ENCODE measurements at places on chromosomes 11 and 22. TPM values are rescaled to one million over a fixed set of nuclear protein-coding genes. Genes with fewer than 3 reads are reported as not detected.

DNA sequence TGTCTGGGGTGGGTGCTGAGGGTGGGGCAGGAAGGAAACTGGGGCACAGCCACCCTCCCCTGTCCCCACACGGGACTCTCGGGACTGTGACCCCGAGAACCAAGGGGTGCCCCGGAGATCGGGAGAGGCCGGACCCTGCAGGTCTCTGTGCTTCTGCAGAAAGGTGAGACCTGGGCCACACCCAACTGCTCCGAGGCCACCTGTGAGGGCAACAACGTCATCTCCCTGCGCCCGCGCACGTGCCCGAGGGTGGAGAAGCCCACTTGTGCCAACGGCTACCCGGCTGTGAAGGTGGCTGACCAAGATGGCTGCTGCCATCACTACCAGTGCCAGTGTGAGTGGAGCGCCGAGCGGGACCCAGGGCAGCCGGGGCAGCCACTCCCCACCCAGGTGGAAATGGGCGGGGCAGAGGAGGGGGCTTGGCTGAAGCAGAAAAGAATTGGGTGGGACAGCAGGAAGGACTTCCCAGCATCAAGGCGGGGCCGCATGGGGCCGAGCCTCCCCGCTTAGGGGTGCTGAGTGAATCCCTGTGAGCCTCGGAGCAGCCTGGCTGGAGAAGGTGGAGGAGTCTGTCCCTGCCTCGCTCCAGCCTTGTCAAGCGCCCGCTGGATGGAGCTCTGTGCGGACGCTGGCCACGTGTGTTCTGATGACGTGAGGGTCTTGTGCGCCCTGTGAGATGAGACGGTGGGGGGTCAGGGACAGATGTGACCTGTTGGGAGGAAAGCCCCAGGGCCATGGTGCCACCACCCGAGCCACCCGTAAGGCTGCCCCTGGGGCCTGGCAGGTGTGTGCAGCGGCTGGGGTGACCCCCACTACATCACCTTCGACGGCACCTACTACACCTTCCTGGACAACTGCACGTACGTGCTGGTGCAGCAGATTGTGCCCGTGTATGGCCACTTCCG lies 29.3 kb upstream of the MUC5B start:
- DNase-seq: no peak

- no peak for DNase-seq
These were observed 492.1 kb downstream of the SOX6 start for GRCh38 chr11:15864026-15864805.

DNA sequence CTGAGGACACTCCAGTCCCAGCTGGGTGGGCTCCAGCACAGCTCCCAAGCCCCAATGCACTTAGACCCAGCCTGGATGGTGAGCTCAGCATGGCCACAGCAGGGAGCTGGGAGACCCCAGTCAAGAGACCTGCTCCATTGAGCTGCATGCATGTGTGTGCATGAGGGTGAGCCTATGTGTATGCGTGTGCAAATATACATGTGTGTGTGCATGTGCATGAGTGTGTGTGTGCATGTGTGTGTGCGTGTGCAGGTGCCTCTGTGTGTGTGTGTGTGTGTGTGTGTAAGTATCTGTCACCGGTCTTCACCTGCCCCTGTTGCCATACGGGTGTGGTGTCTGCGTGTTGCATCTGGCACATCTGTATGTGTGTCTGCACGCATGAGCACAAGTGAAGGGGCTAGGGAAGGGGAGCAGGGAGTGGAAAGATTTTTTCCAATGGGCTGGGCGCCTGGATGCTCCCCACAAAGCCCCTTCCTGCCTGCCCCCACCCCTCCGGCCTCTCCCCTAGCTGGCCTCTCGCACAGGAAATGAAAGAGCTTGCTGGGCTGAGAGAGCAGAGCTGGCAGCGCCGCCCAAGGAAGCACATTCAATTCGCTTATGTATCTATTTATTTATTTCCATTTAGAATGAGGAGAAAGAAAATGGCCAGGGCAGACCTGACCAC lies 4.1 kb downstream of the TSPAN32 start:
- DNase-seq: no peak

DNA sequence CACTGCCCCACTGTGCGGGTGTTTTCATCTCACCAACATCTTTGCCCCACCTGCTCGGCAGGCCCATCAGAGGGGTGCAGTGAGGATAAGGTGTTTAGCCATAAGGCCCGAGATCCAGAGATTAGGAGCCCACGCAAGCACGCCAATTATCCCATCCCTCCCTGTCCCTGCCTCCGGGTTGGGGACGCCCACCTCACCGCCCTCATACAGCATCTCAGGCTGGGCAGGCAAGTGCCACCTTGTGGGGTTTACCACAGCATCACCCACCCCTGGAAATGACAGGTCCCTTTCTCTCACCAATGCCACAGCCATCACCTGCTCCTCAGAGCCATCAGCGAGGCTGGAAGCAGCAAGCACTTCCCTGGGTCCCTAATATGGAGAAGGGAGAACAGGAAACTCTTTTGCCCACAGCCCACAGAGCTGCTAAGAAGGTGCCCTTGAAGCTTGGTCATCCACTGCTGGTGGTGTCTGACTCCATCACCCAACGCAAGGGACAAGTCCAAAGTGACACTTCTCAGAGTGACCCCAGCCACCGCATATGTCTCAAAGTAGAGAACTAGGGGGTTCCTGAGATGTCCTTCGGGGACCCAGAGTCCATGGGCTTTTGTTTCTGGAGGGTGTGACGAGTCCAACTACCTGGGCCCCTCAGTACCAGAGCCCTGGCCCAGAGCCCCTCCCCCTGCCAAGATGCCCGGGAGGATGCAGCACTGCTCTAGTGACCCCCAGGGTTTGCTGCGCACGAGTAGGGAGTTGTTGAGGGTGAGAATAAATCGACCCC lies 15.8 kb downstream of the VPS37C start:
- no peak for DNase-seq

DNA sequence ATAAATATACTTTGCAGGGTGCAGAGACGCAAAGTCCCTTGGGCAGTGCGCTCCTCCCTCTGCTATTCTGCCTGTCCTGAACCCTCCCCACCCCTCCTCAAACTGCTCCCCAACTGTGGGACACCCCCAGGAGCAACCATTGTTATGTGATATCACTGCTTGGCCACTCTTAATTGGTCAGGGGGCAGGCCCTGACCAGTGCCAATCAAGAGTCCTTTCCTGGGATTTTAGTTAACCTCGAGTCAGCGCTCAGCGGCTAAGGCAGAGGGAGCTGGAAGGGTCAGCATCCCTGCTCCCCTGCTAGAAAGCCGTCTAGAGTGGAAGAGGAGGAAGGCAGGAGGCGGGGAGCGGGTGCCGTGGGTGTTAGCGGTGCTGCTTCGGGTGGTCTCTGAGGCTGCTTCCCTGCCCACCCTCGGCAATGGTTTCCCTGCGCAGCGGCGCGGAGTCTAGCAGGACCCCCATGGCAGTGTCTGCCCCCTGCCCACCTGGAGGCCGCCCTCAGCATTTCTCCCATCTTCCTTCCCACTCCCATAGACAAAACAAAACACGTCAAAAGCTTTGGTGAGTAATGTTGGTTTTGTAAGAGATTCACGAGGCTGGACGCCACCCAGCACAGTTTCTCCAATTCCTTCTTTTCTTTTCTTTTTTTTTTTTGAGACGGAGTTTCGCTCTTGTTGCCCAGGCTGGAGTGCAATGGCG lies 38.4 kb upstream of the A4GALT start:
- DNase-seq: no peak

DNA sequence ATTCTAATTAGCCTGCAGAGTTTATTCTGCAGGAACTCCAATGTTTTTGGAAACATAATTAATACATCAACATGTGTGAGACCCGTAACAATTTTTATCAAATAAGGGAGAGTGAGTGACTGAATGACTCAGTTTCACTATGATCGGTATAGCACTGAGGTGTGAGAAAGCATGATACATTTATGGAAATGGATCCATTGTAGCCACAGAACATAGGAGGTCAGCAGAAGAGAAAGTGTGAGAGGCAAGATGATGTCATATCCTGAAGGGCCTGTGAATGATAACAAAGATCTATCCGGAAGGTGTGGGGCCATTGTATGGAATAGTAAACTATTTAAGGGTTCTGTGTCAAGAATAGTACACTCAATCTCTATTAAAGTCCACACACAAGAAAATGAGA lies 1406.1 kb upstream of the TENM4 start:
- no peak for DNase-seq

DNA sequence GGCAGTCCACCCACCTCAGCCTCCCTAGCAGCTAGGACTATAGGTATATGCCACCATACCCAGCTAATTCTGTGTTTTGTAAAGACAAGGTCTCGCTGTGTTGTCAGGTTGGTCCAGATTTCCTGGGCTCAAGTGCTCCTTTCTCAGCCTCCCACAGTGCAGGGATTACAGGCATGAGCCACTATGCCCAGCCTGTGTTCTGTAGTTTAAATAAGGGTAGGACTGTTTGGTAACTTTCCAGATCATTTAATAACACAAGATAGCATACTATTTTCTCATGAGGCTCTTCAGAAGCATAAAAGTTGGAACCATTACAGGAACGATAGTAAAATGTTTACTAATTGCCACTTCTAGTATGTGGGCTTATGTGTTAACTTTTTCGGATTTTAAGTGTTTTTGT lies 38.0 kb upstream of the GRIK4 start:
- DNase-seq: no peak

DNA sequence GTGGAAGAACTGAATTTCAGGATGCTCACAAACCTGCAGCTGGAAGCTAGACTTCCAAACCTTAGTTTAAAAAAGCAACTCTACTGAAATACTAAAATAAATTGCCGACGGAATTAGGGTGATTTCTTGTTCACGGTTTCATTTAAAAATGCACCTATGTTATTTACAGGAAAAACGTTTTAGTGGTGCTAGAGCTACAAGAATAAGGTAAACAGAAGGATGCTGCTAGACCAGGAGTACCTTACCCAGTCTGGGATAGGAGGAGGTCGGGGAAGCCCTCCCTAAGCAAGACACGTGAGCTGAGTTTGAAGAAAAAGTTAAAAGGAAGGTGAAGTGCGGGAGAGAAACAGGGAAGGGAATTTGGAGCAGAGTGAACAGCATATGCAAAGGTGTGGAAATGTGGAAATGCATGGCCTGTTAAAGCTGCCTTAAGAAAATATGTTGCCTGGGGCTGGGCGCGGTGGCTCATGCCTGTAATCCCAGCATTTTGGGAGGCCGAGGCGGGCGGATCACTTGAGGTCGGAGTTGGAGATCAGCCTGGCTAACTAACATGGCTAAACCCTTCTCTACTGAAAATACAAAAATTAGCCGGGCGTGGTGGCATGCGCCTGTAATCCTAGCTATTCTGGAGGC lies 1.4 kb upstream of the FTH1 start:
- DNase-seq: no peak

DNA sequence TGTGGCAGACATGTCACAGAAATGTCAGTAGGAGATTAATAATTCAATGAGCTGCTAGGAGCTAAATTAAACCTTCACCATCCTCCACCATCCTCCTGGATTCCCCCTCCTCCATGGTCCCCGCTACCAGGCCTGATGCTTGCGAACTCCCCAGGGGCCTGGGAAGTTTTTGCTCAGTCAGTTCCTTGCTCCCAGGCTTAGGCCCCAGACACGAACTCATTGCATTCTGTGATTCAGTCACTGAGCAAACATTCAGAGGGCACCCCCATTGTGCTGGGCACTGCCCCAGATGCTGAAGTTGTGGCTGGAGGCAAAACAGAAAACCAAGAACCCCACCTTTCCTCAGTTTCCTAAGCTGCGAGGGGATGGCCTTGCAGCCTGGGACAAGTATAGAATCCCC lies 14.3 kb downstream of the NPTXR start:
- DNase-seq: no peak

- no peak for DNase-seq
These were observed 27.6 kb downstream of the PKNOX2 start for GRCh38 chr11:125192183-125192582.

DNA sequence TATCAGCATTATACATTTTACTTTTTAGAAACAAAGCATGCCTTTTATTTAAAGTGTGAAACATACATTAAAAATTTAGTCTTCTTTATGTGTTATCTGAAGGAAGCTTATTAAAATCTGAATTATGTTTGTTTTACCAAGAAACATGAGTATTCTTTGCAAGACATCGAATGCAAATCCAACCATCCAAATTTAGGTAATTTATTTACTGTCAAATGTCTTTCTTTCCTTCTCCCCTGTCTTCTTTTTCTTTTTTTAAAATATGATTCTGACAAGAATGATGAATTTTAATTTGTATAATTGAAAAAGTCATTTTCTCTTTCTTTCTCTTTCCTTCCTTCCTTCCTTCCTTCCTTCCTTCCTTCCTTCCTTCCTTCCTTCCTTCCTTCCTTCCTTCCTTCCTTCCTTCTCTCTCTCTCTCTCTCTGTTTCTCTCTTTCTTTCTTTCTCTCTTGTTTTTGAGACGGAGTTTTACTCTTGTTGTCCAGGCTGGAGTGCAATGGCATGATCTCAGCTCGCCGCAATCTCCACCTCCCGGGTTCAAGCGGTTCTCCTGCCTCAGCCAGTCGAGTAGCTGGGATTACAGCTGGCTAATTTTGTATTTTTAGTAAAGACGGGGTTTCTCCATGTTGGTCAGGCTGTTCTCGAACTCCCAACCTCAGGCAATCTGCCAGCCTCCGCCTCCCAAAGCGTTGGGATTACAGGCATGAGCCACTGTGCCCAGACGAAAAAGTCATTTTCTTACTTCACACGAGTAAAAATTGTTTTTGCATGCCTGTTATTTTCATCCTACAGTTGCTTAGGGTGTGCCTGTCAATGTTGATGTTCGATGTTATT lies 157.5 kb downstream of the TMEM135 start:
- DNase-seq: no peak

DNA sequence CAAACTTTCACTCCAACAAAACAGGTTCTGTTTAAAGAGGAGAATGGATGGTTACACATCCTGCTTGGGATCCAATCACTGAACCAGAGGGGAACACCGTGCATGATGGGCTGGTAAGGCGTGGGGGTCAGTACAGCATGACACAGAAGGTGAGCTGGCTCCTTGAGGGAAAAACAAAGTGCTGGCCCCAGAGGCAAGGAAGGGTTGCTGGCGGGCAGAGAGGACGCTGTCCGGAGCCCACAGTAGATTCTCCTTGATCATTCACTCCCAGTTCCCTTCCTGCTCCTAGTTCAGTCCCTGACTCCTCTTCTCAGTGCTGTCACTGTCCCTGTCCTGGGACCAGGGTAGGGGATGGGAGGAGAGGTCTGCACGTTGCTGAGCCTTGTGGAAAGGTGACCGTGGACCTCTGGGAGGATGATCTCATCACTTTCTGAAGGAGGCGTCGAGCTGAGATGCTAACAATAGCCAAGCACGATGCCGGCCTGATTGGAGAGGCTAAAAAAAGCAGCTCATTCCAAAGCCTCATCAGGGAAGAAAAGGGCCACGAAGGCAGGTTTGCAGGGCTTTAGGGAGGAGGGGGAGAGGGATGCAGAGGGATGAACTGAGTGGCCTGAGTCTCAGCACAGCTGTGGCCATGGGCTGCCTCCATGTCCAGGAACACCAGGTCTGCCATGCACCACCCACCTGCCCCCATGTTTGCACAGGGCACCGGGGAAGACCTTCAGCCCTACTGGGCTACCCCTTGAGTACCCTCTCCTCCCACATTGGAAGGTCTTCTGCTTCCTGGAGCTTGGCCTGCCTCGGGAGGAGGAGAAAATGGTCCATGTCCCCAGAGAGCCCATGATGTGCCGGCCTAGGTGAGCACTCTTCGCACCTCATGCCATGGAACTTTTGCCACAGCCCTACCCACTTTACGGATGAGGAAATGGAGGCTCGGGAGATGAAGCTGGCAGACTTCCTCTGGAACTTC lies 72.7 kb upstream of the RTL6 start:
- DNase-seq: no peak

- DNase-seq: no peak
These were observed 90.1 kb downstream of the KIF18A start for GRCh38 chr11:28017816-28018215.

The TIMP3 gene
- 1.3 TPM for polyA plus RNA-seq

The UBQLNL gene
- 0.35 TPM for polyA plus RNA-seq

All from H1 (cell line).